Breast epithelium (tissue), 4 donors: ENCODE measurements at places on chromosomes 4 and X.

DNA sequence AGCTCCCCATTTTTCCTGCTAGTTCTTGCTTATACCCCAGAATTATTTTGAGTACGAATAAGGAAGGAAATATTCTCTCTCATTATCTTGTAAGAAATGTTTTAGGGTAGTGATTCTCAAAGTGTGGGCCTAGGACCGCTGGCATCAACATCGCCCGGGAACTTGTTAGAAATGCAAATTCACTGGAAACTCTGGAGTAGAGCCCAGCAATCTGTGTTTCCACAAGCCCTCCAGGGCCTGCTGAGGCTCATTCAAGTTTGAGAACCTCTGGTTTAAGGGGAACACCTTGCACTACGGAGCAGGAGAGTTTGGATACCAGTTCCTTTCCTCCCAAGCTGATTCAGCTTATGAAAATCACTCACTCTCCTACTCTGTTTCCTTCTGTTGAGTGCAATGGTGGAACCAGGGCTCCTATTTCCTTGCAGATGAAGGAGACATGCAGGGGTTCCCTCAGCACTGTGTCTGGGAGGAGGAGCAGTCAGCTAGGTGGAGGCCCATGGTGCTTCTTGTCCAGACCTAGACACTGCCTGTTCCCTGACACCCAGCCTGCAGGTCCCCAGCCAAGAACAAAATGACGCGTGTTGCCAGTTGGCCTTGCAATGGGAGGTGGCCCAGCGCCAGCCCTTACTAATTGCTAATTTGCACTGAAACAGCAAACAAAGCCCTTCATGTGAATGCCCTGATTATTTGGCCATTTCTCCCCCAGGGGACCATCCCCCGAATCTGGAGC, 68.5 kb downstream of the CYTL1 start:
- no peak for DNase-seq

DNA sequence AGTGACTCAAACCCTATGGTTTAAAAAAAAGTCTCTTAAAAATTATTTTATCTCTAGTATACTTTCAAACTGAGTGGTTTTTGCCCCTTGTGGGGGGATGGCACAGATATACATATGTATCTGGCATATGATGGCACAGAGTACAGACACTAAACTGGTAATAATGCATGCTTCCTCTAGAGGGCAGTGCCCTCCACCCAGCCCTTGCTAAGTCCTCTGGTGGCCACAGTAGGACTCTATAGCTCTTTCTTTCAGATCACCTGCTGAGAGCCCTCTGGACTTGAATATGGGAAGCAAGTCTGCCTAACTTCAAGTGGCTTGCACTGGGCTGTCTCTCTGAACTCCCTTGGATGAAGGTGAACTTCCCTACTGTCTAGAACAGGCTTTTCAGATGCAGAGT, 66.3 kb downstream of the TSPAN7 start:
- DNase-seq, result no peak

GRCh38 chr4:148431401-148431800, 10.8 kb downstream of the NR3C2 start:
- DNase-seq, result no peak

DNA sequence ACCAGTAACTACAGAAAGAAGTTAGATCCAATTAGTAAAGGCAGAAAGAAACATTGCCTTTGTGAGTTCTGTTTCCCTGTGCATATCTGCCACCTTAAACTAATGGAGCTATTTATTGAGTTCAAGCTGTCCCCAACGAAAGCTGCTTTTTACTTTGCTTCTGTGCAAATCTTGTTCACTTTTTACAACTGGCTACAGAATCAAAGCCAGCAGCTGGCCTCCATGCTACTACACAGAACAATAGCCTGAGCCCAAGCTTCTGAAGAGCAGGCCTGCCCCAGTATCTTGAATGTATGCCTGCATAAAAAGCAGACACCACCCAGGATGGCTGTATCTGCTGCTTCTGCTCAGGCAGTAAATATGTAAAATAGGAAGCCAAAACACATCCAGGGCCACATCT, 28.1 kb downstream of the ANK2 start:
- DNase-seq, result no peak

DNA sequence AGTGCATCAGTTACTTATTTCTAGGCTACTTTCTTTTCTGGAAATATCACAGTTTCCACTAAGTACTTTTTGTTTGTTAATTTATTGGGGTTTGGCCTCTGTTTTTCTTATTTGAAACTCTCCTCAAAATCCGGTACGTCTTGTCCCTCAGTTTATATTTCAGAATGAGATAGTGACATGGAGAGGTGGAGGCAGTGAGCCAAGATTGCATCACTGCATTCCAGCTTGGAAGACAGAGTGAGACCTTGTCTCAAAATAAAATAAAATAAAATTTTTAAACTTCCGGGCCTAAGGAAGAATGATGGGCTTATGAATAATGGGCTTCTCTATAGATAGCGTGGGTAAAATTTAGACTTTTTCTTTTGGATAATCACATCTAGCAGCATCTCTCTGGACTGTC, 567.8 kb downstream of the TRIML1 start:
- DNase-seq, result no peak

DNA sequence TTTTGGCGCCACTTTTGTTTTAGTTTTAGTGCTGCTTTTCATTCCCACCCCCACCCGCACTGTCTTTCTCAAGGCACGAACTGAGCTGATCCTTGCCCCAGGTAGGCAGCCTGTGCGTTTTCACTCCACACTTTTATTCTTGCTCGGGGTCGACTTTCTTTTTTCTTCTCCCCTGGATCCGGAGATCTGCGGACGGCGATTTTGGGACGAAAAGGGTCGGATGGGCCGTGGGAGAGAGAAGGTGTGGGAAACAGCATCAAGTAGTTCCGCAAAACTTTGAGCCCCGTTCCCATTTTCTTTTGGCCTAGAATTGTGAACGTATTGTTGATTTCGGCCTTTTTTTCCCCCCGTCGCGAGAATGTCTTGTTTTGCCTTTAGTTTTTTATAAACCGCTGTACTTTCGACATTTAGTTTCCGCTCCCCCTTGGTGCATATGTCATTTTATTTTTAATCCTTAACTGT, 531 bp downstream of the STAG2 start:
- DNase-seq, result no peak
